ENCODE measurements at places on chromosomes 13 and 19. TPM values are rescaled to one million over a fixed set of nuclear protein-coding genes. Genes with fewer than 3 reads are reported as not detected.

Gene TMPRSS9
- not detected for total RNA-seq

Gene SELENOW
- 247 TPM for total RNA-seq

Gene ATXN8OS
- total RNA-seq, result not detected

Gene UBAC2
- 44.5 TPM for total RNA-seq

Gene PRKCG
- total RNA-seq, result not detected

Gene TBC1D17
- total RNA-seq, result 53.1 TPM

Gene TNNI3
- total RNA-seq, result 2.3 TPM

Gene PCSK4
- 7.4 TPM for total RNA-seq

Gene C19orf67
- not detected for total RNA-seq

Gene IL27RA
- 20.4 TPM for total RNA-seq

Gene PLPP2
- total RNA-seq, result 11.7 TPM

Gene ZNF528
- 29.8 TPM for total RNA-seq

Gene ZNF221
- total RNA-seq, result 6.2 TPM

Gene CALR3
- total RNA-seq, result not detected

Gene KIR2DL4
- 0.38 TPM for total RNA-seq

GRCh38 chr13:39600766-39601165 lies 2.2 kb downstream of the LHFPL6 start:
- no peak for DNase-seq

- no peak for DNase-seq
These were observed 312.5 kb upstream of the OBI1 start for GRCh38 chr13:78971355-78972025.

- no peak for DNase-seq
These were observed 21.7 kb upstream of the SCEL start for GRCh38 chr13:77513719-77514335.

DNA sequence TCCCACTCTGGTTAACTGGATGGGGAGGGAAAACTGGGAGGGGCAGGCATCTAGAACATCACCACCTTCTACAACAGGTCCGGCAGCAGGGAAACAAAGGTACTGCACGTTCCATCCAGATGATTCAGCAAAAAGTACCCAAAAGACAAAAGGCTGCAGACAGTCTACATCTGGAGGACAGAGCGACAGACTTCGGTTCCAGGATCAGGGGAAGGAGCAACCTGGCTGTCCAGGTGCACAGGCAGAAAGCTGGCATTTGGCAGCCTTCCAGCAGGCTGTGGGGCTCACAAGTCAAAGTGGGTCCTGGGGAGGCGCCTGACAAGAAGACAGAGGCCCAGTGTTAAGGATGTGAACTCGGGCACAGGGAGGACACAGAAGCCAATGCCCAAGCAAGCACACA lies 202.9 kb downstream of the SUCLA2 start:
- DNase-seq, result no peak

GRCh38 chr19:45758921-45759320 lies 10.1 kb downstream of the SIX5 start:
- DNase-seq, result no peak

DNA sequence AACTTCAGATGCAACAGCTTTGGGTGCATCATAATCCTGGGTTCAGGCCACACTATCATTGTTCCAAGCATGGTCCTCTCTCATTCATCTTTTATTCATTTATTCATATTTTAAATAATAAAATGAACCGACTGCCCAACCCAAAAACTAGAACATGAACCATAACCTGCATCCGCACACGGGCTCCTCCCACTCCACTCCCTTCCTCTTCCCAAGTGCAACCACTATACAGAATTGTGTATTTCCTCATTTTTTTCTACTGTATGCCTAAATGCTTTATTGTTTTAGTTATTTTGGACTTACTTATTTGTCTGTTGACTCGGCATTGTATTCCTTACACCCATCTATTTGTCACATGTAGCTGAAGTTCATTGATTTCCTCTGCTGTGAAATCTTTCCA lies 30.7 kb upstream of the POMP start:
- DNase-seq, result peak; percentile 48

- DNase-seq, result no peak
These were observed 56.6 kb downstream of the COL4A1 start for GRCh38 chr13:110250258-110250891.

GRCh38 chr13:74251778-74252519 lies 117.7 kb upstream of the KLF12 start:
- no peak for DNase-seq

GRCh38 chr19:12199757-12200419 lies 37.0 kb downstream of the ZNF136 start:
- no peak for DNase-seq

DNA sequence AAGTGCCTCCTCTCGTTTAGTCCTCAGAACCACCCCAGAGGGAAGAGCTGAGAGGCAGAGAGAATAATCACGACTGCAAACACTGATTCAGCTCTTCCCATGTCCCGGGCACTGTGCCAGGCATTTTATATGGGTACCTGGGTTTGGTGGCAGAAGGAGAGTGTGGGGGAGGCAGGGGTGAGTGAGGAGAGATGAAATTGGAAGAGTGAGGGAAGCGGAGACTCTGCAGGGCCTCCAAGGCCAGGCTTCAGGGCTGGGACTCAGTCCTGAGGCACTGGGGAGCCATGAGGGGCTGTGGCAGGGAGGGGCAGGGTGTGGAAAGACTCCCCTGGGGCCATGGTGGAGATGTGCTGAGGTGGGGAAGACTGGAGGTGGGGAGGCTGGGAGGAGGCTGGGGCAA lies 8.7 kb downstream of the SYNGR4 start:
- DNase-seq, result no peak

GRCh38 chr13:73288596-73288995 lies 229.8 kb downstream of the KLF5 start:
- no peak for DNase-seq

DNA sequence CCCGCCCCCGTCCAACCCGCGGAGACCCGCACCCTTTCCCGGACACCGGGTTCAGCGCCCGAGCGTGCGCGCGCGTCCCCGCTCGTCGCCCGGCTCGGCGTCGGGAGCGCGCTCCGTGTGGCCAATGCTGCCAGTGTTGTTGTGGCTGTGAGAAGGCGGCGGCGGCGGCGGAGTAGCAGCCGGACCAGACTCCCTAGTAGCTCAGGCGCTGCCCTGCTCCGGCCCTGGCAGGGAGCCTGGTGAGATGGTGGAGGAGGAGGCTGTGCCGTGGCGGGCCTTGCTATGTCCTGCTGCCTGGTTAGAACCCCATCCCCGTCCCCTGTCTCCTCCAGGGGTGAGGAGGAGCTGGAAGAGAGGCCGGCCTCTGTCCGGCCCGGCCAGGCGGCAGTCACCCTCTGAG lies 553.2 kb downstream of the TUBA3C start:
- DNase-seq, result no peak

GRCh38 chr13:82076496-82076895 lies 1735.6 kb upstream of the SPRY2 start:
- DNase-seq, result no peak

- DNase-seq, result no peak
These were observed 35.3 kb downstream of the CEBPA start for GRCh38 chr19:33266974-33267484.

DNA sequence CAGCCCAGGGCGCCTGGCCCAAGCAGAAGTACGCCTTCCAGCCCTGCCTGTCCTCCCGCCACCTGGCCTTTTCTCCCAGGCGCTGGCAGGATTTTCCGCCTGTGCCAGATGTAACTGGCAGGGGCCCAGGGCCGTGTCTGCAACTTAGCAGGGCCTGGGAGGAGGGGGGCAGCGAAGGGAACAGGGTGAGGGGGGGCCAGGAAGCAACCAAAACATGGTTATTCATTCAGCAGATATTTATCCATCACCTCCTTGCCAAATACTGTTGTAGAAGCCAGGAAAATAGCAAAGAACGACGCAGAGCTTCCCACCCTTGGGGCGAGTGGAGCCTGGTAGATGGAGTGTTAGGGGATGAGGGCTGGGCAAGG lies 5.6 kb downstream of the TLE6 start:
- peak; percentile 79 for DNase-seq

- DNase-seq, result no peak
These were observed 375.7 kb upstream of the SPRY2 start for GRCh38 chr13:80716610-80717081.

GRCh38 chr19:3954107-3954506 lies 16.8 kb downstream of the DAPK3 start:
- DNase-seq, result no peak

DNA sequence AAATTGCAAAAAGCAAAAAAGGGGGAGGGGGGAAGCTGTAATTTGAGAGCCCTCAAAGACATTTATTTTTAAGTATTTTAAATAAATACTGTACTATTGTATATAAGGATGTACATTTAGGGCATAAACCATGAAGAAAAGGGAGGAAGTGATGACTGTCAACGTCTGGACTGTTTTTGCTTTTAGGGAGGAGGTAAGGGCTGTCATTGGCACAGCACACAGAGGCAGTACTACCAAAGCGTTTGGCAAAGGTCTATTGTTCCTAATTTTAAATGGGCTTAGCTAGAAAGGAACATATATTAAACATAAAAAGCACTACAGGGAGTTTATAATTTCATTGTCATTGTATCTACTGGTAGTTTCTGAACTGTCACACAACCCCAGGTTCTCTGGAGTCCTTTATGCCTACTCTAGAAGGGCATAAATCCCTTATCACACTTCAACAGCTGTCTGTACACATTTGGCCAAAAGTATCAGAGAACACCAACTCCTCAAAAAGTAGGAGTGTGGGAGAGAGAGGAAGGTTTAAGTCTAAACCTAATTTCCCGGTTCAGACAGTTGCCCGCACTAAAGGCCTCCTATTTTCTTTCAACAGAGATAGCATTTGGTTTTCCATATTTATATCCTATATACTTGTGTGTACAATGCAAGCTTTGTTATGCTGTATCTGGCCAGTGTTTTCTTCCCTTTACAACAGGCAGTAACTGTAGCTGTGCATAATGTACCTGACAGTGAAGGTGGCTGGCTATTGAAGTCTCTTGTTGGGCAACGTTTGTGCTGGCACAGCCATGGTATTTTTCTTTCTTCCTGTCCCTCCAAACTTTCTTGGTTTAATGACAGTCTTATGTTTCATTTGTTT lies 406.2 kb downstream of the KLF5 start:
- DNase-seq, result no peak

DNA sequence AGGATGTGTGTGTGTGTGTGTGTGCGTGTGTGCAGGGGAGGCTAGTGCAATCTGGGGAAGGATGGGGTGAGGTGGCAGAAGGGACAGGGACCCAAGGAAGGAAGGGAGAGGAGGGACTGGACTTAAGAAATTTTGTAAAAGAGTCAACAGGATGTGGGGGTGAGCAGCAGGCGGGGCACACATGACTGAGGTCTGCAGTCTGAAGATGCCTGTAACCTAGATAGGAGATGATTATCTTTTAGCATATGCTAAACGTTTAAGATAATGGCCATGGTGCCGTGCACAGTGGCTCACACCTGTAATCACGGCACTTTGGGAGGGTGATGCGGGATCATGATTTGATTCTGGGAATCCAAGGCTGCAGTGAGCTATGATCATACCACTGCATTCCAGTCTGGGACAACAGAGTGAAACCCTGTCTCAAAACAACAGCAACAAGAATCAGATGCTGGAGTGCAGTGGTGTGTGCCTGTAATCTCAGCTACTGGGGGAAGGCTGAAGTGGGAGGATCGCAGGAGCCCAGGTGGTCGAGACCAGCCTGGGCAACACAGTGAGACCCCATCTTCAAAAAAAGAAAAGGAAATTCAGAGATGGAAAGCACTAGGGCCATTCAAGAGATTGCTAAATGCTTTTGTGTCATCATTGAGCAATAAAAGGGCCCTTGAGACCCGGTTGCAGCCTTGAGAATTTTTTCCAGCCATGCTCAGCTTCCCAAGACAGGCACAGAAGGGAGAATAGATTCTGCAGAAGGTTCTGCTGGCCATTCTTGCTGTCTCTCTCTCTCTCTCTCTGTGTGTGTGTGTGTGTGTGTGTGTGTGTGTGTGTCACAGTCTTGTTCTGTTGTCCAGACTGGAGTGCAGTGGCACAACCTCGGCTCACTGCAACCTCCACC lies 3.8 kb upstream of the ZNF414 start:
- no peak for DNase-seq

GRCh38 chr19:23294141-23294540 lies 43.9 kb upstream of the ZNF724 start:
- no peak for DNase-seq

- no peak for DNase-seq
These were observed 708.8 kb downstream of the UQCRFS1 start for GRCh38 chr19:28504139-28504538.

DNA sequence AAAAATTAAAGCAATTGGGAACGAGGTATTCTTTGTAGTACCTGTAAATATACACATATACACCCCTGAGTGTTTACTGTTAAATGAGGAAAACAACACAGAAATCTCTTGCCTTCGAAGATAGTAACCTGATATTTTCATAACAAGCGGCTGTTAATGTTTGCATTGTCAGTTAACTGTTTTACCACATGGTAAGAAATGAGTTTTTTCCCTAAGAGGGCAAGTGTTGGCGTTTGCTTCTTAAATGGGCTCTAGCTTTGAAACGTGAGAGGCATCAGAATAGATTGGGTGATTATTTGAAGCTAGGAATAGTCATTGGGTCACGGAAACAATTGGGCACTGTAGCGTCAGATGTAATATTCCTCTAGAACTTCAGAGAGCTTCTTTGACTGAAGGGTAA lies 22.0 kb upstream of the UPF3A start:
- no peak for DNase-seq

- DNase-seq, result peak; percentile 97
These were observed at the start of gene HOOK2 for GRCh38 chr19:12774588-12775555. Gene HOOK2, minus strand, starts transcription at chr19:12775552. Its CDS starts 103 bp downstream, at chr19:12775449.

GRCh38 chr19:475360-475759 lies 14.5 kb upstream of the SHC2 start:
- no peak for DNase-seq

DNA sequence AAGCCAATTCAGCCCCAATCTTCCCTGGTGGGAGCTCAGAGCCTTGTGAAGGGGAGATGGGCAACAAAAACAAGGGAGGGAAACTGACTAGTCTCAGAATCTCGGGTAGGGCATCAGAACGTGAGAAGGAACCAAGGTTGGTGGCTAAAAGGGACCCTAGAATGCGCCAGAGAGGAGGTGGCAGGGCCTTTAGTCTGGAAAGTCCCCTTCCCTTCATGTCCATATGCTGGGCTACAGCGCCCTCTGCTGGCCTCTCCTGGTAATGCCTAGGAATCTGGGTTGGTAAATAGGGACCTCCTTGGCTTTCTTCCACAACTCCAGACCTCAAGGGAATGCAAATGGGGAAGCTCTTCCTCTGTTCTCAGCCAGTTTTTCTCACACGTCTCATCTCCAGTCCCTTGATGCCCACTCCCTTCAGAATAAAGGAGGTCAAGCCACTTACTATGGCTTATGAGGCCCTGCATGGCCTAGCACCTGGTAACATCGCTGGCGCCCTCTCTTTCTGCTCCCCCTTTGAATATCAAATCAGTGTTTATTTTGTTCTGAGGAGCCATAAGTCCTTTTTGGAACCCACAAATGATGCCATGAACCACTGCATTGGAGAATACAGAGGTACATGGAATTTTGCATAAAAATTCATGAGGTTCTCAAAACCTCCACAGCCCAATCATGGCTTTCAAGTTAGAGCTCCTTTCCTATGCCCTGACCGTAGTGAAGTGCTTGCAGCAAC lies 1.4 kb upstream of the CCDC97 start:
- DNase-seq, result peak; percentile 94

GRCh38 chr13:94317063-94317491 lies 162.4 kb downstream of the DCT start:
- DNase-seq, result no peak

Data from lower lobe of right lung (tissue), 2 donors.